Activated CD8-positive, alpha-beta memory T cell treated with anti-CD3 and anti-CD28 coated beads for 48 hours (primary cell): ENCODE measurements at places on chromosomes 16 and 17.

DNA sequence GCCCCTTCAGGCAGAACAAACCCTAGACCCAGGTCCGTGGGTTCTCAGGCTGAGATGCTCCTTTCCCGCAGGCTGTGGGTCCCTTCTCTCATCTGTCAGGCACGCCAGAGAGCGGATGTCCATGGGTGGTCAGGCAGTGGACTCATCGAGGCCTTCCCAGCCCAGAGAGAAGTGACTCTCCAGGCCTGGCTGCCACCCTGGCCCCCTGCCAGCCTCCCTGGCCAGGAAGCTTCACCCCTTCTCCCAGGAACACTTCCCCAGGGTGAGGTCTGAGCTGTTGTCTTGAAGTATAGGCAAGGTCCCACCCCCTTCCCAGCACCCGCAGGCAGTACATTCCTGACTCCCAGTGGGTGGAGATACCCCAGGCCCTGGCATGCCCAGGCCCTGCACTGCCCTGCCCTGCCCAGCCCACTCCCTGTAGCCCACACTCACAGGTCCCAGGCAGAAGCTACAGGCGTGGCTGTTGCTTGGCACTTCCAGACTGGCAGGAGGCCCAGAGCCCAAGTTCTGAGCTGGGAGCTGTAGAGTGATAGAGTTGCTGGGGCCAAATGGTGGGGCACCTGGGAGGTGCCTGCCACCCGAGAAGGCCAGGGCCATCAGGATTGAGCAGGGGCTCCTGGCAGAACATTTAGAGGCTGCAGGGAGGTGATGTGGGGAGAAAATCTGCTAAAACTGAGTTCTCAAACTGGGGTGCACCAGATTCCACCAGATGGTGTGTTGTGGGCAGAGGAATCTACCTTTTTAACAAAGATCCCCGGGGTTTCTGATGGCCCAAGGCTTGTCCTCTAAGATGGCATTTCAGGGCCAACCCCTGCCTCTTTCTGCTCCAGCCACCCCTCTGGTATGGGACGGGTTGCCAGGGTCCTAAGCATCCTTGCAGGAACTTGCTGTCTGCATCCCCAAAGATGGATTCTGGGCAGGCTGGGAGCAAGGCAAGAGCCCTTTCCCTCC lies 6.7 kb downstream of the ITGA3 start:
- no peak for DNase-seq

DNA sequence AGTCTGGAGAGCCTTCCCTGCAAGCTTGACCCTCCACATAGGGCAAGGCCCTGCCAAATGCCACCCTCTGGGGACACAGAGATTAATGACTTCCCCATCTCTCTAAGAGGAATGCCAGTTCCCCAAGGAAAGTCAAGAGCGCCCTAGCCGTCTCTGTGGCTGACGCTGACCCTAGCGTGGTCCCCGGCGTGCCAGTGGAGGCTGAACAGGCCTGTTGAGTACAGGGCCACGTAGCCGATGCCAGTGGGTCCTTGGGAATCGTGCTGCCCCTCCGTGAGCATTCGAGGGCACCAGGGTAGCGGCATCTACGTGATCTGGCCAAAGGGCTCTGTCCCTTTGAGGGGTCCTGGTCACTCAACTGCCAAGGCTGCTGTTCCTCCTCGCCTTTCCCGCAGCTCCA lies 17.2 kb downstream of the TMEM204 start:
- DNase-seq, result no peak

DNA sequence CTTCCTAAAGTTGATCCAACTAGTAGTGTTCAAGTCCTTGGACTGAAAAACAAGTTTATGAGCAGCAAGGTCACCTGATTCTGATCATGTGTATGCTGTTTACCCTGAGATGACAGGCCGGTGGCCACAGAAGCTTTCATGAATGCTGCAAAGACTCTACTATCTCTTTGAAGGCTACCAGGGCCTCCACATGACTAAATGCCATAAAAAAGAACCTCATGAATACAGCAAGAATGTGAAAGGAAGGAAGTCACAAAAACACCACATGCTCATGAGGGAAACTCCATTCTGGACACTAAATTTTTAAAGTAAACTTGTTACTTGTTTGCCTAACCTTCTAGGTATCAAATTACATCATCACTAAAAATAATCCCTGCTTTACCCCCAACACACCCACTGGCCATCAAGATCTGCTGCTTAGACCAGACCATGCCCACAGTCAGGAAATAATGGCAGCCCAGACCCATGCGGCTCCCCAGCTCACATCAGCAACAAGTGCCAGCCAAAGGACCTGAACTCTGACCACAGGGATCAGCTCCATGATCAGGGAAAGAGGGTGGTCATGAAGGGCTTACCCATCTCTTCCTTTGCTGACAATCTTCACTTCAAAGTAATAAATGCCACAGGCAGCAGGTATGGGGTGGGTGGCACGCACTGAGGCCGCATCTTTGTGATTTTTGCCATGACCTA lies 1.4 kb downstream of the RANBP10 start:
- no peak for DNase-seq

GRCh38 chr17:46154151-46154816 lies 38.9 kb downstream of the KANSL1 start:
- DNase-seq, result no peak

DNA sequence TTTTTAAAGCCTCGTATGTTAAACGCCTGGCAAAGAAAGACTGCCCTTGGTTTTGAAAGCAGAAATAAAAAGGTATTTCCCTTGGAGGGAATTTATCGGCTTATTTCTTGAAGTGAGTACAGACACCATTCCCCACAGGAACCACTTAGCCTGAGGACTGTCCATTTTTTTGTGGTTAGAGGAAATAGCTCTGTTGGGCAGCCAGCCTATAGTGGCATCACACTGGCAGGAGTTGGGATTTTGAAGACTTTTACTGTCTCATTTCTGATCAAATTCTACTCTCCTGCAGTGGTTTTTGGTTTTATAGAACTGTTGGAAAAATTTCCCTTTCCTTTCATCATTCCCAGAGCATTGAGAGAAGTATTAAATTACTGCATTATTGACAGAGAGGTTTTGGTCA lies 34.1 kb upstream of the CDC6 start:
- DNase-seq, result no peak

DNA sequence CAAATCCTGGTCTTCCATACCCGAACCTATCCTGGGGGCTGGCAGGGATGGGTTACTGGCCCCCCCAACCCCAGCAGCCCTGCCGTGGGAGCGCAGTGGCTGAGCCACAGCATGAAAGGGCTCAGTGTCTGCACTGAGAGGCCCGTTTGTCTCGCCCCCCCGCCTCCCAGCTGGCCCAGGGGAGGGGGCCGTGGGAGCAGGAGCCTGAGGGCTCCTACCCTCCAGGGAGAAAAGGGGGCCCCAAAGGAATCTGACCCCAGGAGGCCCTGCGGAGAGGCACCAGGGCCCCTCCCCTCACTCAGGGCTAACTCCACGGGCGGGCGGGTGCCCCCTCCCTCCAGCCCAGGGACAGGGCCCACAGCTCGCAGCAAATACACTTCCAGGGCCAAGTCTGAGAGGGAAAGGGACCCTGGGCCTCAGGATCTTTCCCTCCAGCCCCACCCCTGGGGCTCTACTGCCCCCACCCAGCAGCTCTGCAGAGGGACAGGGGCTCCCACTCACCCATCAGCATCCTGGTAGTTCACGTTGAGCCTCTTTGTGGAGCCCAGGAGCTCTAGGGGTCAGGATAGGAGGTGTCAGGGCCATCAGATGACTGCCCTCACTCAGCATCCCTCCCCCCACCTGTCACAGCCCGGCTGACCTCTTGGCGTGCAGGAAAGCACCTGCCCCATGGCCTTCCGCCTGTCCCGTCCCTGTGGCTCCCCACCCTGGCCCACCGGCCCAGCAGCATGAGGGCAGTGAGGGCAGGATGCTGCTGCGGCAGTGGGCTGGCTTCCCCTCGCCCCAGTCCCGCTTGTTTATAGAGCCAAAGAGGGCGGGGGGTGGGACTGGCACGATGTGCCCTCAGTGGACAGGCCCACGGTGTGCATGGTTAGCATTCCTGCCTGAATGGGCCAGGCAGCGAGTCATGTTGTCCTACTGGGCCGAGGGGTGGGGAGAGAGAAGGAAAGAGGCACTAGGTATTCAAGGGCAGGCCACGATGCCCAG lies 7.3 kb downstream of the CASKIN2 start:
- no peak for DNase-seq

- DNase-seq, result no peak
Observed at GRCh38 chr16:54193665-54194333, 92.8 kb downstream of the IRX3 start.

- DNase-seq, result no peak
Observed at GRCh38 chr17:2042390-2042847, 597 bp downstream of the OVCA2 start.

- DNase-seq, result no peak
Observed at GRCh38 chr16:16960785-16961184, 510.0 kb downstream of the XYLT1 start.

DNA sequence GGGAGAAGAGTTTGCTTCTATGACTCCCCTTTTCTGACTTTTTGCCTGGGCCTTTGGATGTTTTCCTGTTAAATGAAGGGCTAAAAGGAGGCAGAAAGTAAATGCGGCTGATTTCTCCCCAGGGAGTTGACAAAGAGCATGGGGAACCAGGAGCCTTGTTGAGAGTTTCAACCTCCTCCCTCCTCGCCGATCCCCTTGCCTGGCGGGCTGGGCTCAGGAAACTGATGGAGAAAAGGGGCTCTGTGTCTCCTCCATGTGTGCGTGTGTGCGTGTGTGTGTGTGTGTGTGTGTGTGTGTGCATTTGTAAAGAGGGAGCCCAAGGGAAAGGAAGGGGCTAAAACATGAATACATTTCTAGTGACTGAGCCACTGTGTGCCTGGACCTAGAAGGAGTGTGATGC lies 94.5 kb downstream of the ZDHHC7 start:
- no peak for DNase-seq

GRCh38 chr16:88692861-88693260 lies 6.6 kb upstream of the SNAI3 start:
- no peak for DNase-seq

DNA sequence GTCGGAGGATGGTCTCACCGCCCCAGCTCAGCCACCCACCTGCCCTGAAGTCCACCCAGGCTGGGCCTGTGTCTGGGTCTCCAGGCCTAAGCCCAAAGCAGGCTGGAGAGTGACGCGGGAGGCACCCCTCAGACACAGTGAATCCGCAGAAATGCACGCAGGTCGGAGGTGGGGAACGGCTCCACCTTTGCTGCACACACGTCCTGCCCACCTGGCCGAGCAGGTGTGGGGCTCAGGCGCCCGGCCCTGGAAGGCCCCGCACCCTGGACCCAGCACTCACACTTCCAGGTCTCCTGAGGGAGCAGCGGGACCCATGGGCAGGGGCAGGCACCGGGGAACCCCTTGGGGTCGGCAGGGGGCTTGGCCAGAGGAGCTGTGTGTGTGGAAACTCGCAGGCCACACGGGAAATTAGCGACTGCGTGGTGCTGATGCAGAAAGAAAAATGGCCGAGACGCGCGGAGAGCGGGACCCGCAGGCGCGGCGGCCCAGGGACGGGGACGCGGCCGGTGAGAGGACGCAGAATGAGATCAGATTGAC lies 10.7 kb downstream of the CYBC1 start:
- no peak for DNase-seq

DNA sequence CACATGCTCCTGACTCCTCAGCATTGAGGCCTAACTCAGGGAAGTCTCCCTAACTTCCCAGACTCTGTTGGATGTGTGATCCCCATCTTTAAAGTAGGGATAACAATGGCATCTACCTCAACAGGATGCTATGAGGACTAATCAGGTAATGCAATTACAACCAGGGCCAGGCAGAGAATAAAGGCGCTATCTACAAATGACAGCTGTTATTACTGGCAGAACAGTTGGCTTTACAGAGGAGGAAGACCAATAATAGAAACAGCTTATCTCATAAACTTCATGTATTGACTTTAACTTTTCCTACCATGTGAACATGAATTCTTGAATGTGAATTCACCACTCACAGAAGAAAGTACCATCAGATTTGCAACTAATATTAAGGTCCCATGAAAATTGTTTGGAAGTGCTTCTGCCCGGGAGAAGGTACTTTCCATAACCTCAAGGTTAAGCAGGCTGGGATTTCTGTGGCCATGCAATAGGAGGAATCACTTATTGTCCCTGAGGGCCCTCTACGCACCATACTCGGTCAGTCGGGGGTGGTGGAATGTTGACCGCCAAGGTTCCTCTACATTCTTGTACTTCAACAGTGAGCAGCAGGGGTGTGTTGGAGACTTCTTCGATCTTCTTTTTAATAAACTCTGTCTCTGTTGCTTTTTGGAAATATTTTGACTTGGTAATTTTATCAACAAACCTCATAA lies 22.6 kb upstream of the ERN1 start:
- no peak for DNase-seq

- DNase-seq, result no peak
Observed at GRCh38 chr17:74431568-74432423, at the start of gene GPRC5C. Gene GPRC5C, plus strand, starts transcription at chr17:74432088. Its CDS starts 7,689 bp downstream, at chr17:74439777.

- DNase-seq, result no peak
Observed at GRCh38 chr17:32558997-32559650, 72.3 kb downstream of the CDK5R1 start.

DNA sequence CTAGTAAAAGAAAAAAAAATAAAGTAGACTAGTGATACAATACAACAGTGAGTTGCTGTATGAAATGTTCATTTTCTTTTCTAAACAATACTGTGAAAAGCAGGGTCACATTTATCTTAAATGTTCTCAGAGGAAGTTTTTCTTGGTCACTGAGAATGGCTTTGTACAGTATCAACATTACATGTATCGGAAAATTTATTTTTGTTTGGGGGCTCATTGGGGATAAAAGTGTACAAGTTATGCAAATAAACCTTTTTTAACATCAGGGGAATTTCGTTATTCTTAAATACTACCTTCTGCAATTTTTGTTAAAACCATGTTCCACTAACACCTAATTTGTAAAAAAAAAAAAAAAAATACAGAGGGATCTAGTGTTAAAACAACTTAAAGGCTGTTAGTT lies 8.7 kb upstream of the ZNF594 start:
- DNase-seq, result no peak

GRCh38 chr17:40447806-40448205 lies 4.6 kb downstream of the IGFBP4 start:
- DNase-seq, result no peak

- no peak for DNase-seq
Observed at GRCh38 chr17:48153691-48154358, 46.3 kb downstream of the SNX11 start.

- no peak for DNase-seq
Observed at GRCh38 chr17:7912927-7913524, 3.1 kb downstream of the RNF227 start.

- DNase-seq, result peak; percentile 4
Observed at GRCh38 chr17:65278050-65278819, 141.1 kb downstream of the RGS9 start.

DNA sequence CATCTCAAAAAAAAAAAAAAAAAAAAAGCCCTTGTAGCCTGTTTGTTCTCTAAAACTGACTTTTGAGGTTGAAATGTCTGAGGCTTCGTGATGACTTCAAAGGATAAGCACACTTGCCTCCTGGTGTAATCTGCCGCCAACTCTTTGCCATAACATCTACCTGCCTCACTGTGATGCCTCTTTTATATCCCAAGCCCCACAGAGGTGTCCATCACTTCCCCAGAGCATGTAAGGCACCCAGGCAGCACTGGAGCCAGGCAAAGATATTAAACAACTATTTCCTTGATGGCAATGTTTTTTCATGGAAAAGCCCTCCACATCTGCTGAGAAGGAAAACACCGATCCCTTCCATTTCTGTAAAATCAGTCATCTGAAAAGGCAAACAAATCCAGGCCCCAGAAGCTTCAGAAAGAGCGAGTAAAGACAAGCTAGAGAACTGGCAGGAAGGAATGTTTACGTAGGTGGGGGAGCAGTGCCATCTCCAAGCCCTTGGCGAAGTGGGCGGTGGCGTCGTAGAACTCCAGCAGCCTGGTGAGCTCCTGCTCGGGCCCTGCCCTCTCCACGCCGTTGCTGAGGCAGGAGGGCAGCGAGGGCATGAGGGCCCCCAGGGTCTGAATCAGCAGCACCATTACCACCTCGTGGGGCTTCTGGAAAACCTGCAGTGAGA lies 28.6 kb downstream of the COG7 start:
- DNase-seq, result no peak

GRCh38 chr16:2086812-2087747 lies 39.3 kb downstream of the TSC2 start:
- no peak for DNase-seq
